CD4-positive, alpha-beta T cell treated with Interleukin-15 for 4 hours (primary cell): ENCODE measurements at places on chromosomes 7 and 10.

- no peak for DNase-seq
These were observed 18.3 kb downstream of the DGKI start for GRCh38 chr7:137828456-137828855.

DNA sequence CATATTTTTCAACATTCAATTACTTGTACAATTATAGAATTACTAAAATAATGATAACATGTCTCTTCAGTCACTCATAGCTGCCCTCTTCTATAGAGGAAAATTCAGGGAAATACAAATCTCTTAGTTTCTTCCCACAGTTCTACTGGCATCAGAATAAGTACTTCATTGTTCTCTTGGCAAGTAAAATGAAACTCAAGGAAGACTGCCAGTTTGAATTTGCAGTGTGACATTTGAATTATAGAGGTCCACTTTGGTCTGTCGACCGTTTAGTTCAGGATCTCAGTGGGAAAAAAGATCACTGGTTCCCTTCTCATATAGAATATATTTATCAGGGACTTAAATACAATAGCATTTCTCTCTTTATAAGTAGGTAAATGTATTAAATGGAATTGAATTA lies 114.5 kb downstream of the PON1 start:
- no peak for DNase-seq

GRCh38 chr7:158300427-158300826 lies 287.2 kb downstream of the PTPRN2 start:
- no peak for DNase-seq

DNA sequence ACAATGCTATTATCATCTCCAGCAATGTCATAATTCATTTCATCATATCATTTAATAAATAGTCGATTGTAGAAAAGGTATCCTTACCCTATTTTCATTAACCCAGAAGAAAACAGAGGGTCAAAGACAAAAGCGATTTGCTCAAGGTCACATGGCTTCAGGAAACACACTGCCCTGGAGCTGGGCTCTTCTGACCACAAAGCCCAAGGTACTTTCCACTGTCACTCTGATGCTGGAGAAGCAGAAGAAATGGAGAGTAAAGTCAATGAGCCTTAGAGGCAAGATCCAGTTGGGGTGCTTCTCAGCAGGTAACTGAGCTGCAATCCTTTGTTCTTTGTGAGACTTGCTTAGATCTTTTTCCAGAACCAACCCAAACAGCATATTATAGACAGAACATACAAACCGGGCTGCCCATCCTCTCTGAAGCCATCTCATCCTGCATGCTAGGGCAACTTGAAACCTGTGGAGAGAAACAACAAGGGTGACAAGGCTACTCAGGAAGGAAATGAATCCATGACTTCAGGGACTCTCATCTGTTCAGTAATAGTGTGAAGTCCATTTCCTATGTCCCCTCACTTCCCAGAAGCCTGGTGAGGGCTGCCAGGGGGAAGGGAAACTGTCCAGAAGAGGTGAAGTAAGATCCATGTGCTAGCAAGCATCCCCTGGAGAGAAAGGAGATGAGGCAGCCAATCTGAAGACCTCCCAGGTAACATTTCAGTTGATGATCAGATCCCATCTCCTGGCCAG lies 148.6 kb upstream of the SVIL start:
- no peak for DNase-seq

GRCh38 chr7:135914346-135914745 lies 62.8 kb downstream of the MTPN start:
- DNase-seq = no peak

DNA sequence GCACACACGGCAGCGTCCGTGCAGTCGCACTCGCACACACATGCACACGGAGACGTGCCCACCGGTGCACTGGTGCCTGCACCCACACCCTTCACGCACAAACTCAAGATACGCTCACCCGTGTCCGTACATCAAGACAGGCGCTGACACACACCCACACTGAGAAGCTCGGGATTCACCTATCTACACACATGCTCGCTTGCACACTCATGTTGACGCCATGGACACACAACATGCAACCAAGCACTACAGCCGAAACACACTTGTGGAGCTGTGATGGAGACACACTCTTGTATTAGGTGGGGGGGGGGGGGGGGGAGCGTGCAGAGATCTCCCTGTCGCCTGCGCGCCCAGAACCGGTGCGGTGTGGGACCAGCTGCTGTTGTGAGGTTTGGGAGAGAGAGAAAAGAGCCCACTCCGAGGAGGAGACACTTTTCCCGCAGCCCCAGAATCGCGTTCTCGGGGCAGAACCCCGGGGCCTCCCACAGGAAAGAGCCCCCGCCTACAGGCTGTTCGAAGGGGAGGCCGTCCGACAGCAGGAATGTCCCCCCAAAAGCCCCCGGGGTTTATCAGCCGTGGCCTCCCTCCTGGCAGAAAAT lies 605 bp upstream of the NFKB2 start:
- peak; percentile 56 for DNase-seq

- DNase-seq = no peak
These were observed 4.4 kb downstream of the CD36 start for GRCh38 chr7:80642871-80643270.
